ENCODE measurements at places on chromosomes 2 and 18.

- DNase-seq: peak; percentile 65
These were observed 122.6 kb downstream of the CABLES1 start for GRCh38 chr18:23257686-23258565.

- no peak for DNase-seq
These were observed 18.4 kb upstream of the PIEZO2 start for GRCh38 chr18:11167778-11168177.

- DNase-seq: no peak
These were observed 263.9 kb downstream of the FIGN start for GRCh38 chr2:163471947-163472346.

DNA sequence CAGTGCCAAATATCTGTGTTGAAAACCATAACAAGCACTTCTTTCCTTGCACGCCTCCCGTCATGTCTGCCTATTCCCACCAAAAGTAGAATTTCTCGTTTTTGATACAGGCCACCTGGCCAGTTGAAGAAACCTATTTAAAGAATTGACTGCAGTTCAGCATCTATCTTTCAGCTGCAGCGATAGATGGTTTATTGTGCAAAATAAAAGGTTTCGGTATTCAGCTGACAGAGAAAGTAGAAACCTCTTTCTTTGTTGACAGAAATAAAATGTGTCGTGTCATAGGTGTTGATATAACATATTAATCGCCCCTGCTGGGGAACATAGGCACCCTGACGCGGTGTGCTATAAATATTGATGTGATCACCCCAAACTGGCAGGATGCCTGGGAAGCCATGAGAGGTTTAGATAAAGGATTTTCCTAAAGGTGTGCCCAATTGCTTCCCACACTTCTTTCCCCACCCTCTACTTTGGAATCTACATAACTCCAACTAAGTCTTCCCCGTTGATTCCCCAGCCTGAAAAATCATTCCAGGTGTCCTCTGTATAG, 570.4 kb downstream of the CCDC85A start:
- DNase-seq: no peak

GRCh38 chr2:177329064-177329463, 63.5 kb upstream of the AGPS start:
- DNase-seq: no peak

GRCh38 chr2:205199165-205199850, 483.0 kb upstream of the NRP2 start:
- no peak for DNase-seq

All from GF-D8 (cell line).